ENCODE measurements at places on chromosomes 11 and 22.

GRCh38 chr11:90930252-90930651 lies 707.4 kb upstream of the CHORDC1 start:
- DNase-seq, result no peak

GRCh38 chr11:125239585-125240560 lies 75.3 kb downstream of the PKNOX2 start:
- no peak for DNase-seq

DNA sequence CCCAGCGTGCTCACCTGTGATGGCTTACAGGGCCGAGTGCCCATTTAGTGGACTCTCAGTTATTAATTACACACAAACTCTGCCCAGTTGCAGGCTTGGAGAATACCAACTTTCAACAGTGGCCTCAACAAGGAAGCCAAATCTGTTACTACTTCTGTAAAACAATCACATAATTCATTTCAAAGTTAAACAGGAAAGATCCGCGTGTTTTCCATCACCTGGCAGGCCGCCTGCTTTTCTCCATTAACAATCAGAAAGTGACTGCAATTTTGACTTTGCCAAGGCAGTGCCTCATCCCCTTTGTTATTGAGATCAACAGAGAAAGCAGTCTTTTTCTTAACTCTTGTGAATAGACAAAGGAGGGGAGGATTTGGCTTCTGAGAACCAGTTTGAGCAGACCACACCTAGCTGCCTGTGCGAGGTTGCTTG lies 77.7 kb downstream of the BARX2 start:
- no peak for DNase-seq

- DNase-seq, result no peak
Observed at GRCh38 chr22:41267958-41268357, 18.0 kb downstream of the RANGAP1 start.

GRCh38 chr22:46561435-46561905 lies 24.1 kb upstream of the CELSR1 start:
- no peak for DNase-seq

DNA sequence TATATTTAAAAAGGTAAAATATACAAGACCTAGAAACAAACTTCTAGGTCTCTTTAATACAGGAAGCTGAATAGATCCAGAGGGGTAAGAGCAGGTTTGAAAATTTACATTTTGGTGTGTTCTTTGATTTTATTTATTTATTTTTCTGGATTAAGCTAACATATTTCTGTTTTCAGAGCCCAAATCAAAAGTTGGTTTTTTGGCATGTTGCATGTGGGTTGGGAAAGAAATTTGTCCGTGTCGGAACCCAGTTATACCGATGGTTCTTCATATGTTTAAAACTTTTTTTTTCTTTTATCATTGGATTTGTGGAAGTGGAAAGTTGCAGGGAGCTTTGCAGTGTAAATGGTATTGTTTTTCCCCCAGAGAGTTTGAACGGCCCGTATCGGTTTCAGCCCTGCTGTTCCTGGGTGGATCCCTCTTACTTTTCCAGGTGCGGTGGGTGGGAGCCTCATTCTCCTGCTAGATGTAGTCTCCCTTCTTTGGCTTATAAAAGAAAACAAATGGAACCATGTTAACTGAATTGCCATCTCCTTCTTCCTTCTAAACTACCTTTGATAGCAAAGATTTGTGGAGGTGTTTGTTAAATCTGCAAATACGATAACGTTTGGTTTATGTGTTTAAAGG lies 746 bp downstream of the CTNND1 start:
- no peak for DNase-seq

DNA sequence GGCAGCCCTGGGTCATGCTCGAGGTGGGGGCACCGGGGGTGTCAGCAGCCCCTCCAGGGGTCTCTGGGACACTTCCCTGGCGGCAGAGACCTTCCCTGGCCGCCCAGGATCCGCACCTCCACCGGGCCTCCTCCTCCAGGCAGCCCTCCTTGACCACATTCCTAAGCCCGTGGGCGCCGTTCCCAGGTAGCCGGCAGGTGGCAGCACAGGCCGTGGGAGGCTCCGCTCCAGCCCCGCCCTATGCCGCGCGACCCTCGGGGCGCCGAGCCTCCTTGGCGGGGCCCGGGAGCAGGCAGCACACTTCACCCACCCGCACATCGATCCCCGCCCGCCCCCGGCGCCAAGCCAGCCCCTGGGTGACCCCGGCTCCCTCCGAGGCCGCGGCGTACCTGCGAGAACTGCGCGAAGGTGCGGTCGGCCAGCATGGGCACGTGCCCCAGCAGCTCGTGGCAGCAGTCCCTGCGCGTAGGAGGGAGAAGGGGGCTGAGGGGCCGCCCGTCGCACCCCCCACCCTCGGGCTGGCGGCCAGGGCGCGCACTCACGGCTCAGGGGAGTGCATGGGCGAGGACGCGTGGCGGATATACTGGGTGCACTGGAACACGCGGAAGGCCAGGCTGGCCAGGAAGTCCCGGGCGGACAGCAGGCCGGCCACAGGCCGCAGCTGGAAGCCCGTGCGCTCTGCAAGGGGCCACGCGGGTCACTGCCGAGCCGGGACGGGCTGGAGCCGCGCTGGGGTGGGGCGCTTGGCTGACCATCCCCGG lies 5.3 kb upstream of the INS start:
- no peak for DNase-seq

GRCh38 chr11:91293119-91293518 lies 931.5 kb upstream of the FAT3 start:
- DNase-seq, result no peak

- DNase-seq, result no peak
Observed at GRCh38 chr11:96303064-96303463, 39.9 kb downstream of the MAML2 start.

GRCh38 chr22:20503816-20504215 lies 3.6 kb upstream of the MED15 start:
- DNase-seq, result no peak

GRCh38 chr11:133249065-133249464 lies 283.2 kb downstream of the OPCML start:
- DNase-seq, result no peak

- no peak for DNase-seq
Observed at GRCh38 chr11:44725757-44726282, 942 bp upstream of the TSPAN18 start.

- no peak for DNase-seq
Observed at GRCh38 chr11:45483416-45483815, 182.0 kb downstream of the CHST1 start.

GRCh38 chr11:107018219-107018901 lies at the start of gene GUCY1A2:
GUCY1A2 (minus strand) TSS chr11:107018476; CDS start chr11:107018055, 421 bp downstream.
- no peak for DNase-seq

DNA sequence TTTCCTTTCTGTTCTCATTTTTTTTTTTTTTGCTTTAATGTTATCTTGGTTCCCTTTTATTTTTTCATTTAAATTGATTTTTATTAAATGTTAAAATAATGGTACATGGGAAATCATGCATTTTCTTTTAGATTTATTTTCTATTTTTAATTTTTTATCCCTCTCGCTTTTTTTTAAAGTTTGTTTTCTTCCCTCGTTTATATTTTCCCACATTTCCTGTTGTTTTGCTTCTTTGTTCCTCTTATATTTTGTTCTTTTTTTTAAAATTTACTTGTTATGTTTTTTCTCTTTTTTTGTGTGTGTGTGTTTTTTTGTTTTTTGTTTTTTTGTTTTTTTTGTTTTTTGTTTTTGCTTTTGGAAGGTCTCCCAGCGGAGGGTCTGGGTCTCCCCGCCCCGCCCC lies 34.9 kb upstream of the EIF3D start:
- DNase-seq, result no peak

- DNase-seq, result no peak
Observed at GRCh38 chr11:116730241-116730561, 42.6 kb downstream of the BUD13 start.

DNA sequence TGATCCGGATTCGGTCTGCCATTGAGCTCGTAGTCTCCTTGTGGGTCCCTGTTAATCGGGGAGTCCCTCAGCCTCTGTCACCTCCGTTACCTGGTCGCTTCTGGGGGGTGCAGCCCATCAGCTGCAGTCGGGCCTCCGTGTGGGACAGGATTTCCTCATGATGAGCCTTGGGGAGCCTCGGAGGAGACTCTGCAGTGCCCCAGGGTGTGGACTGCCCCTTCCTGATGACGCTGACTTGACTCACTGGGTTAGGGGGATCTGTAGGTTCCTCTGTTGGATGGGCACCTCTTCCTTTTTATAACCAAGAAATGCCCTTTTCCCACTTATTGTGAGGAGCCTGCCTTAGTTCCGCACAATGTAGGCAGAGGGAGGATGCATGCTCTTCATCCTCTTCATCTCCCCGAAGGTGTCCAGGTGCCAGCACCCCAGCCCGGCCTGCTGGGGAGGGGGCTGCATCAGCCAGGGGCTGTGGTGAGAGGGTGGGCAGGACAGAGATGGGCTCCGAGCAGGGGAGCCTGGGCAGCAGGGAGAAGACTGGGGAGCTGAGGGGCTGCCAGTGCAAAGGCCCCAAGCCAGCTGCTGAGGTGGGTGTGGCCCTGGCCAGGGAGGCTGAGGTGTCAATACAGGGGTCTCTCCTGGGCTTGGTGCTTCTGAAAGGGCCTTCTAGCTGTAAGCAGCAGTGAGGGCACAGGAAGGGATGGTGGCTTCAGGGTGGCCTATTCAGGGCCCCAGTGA lies 13.5 kb upstream of the TTLL8 start:
- DNase-seq, result no peak

DNA sequence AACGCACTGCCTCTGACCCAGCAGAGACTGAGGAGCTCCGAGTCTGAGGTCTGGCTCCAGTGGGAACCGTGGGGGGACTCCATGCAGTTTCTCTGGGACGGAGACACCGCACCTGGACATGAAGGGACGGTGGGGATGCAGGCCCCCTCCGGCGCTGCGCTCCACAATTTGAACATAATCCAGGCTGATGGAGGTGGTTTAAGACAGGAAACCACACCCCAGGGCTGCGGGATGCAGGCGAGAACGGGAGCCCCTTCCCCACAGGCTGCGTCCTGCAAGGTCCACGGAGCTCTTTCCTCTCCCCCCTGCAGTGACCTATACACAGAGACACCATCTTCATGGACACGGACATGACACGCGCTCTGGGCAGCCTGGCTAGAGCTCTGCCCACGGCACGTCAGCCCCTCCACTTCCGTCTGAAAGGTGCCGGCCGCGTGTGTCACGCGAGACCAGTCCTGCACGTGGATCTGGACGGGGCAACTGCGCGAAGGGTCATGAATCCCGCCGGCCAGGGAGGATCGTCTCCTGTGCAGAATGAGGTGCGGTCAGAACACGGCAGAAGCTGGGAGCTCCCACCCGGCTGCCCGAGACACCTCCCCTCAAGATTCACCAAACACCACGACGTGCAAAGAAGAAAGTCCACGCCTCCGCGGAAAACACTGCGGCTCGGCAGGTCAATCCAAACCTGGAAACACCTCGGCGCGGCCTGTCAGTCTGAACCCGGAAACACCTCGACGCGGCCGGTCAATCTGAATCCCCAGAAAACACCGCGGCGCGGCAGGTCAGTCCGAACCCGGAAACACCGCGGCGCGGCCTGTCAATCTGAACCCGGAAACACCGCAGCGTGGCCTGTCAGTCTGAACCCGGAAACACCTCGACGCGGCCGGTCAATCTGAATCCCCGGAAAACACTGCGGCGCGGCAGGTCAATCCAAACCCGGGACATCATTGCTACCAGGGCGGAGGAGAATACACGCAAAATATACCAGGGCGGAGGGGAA lies 212.4 kb downstream of the BRD1 start:
- no peak for DNase-seq

GRCh38 chr11:116211147-116211546 lies 561.6 kb downstream of the BUD13 start:
- DNase-seq, result no peak

GRCh38 chr11:69627551-69627950 lies 13.4 kb upstream of the CCND1 start:
- DNase-seq, result no peak

GRCh38 chr22:29121124-29121523 lies 48.3 kb downstream of the KREMEN1 start:
- no peak for DNase-seq

All from stimulated activated CD8-positive, alpha-beta memory T cell treated with anti-CD3 and anti-CD28 coated beads, Interleukin-7, amount 100 ng/mL, for 4 hours (primary cell).